ENCODE measurements at places on chromosomes 5 and 9.

GRCh38 chr9:35659340-35659739 is 1.2 kb downstream of the CCDC107 start:
- no peak for DNase-seq

GRCh38 chr5:122151640-122152039 is 22.3 kb downstream of the ZNF474 start:
- no peak for DNase-seq

GRCh38 chr5:72597456-72597948 is 90.3 kb upstream of the ZNF366 start:
- DNase-seq: no peak

GRCh38 chr5:119055294-119055693 is 15.6 kb upstream of the DMXL1 start:
- DNase-seq: no peak

GRCh38 chr5:41610386-41610785 is 100.0 kb upstream of the PLCXD3 start:
- no peak for DNase-seq

GRCh38 chr5:109028608-109029299 is 281.1 kb downstream of the FER start:
- DNase-seq: no peak

- DNase-seq: no peak
Observed at GRCh38 chr9:131366761-131367401, 27.0 kb upstream of the PRRC2B start.

- DNase-seq: no peak
Observed at GRCh38 chr9:89380437-89381307, 62.4 kb downstream of the SECISBP2 start.

DNA sequence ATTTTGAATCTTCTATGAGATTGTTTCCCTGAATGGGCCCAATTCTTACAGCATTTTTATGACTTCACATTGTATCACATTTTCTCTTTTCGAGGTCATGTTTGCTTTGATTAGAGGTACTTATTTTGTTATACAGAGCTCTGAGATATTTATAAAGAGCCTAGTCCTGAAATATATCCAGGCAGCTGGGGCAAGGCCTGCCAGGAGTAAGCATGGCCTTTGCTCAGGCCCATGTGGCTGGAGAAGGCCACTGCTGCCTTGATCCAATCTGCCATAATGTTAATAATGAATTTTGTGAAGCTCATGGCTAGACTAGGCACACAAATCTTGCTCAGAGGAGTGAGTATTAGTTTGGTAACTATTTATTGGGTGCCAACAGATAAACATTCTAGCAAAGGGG is 96.0 kb downstream of the TARS1 start:
- no peak for DNase-seq

GRCh38 chr5:94407023-94407422 is 211.4 kb downstream of the KIAA0825 start:
- no peak for DNase-seq

DNA sequence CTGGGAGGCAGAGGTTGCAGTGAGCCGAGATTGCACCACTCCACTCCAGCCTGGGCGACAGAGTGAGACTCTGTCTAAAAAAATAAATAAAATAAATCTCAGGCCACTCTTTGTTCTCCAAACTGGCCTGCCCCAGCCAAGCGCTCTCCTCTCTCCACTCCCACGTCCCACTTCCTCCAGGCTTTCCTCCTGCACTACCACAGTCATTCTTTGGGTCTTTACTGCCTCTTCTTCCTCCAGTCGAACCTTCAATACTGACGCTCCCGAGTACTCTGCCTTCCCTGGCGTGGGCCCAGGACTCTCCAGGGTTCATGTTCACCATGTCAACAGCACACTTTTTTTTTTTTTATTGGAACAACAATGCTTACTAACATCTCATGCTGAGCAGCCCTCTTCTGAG is 23.9 kb downstream of the RNF130 start:
- DNase-seq: no peak

GRCh38 chr5:123496892-123497291 is 15.1 kb upstream of the CSNK1G3 start:
- DNase-seq: no peak

DNA sequence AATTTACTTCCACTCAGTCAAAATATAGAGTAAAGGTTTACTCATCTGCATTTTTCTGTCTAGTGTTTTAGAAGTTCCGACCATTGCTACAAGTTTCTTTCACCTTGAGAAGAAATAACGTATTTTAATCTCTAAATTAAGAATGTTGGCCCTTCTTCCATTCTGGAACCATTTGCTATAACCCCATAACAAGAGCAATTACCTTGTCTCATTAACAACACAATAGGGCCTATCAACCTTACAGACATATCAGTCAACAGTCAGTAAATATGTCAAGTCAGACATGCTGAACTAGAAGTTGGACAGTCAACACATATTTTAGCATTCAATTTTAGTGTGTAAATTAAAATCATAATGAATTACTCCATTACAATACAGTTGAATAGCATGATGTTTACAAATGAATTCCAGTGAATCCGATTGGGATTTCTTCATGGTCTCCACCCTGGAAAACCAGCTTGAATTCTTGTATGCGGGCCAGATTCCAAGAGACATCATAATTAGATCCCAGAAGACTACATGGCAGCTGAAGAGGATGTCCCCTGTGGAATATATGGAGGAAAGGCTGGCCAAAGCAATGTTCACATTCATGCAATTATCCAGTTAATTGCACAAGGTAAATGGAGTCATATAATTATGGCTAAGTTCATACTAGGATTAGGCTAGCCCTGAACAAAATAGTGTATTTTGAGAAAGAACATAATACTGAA is 196.2 kb upstream of the TARS1 start:
- DNase-seq: no peak

DNA sequence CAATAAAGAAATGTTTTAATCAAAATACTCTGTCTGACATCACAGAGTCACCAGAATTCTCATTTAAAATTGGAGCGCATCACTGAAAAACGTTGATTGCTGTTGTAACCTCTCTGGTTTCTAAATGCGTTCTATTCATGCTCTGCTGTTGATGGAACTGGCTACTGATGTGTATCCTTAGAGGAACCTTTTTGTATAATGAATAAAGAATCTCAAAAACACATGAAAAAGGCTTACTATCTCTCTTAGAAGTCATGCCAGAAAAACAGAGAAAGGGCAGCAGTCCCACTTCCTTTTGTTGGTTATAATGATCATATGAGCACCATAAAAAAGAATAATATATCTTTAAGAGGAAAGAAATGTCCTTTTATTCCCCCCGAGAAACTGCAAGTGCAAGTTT is 615.5 kb downstream of the TLE1 start:
- DNase-seq: peak; percentile 70

Data from foreskin melanocyte (primary cell).